ENCODE measurements at places on chromosomes 2 and 18.

DNA sequence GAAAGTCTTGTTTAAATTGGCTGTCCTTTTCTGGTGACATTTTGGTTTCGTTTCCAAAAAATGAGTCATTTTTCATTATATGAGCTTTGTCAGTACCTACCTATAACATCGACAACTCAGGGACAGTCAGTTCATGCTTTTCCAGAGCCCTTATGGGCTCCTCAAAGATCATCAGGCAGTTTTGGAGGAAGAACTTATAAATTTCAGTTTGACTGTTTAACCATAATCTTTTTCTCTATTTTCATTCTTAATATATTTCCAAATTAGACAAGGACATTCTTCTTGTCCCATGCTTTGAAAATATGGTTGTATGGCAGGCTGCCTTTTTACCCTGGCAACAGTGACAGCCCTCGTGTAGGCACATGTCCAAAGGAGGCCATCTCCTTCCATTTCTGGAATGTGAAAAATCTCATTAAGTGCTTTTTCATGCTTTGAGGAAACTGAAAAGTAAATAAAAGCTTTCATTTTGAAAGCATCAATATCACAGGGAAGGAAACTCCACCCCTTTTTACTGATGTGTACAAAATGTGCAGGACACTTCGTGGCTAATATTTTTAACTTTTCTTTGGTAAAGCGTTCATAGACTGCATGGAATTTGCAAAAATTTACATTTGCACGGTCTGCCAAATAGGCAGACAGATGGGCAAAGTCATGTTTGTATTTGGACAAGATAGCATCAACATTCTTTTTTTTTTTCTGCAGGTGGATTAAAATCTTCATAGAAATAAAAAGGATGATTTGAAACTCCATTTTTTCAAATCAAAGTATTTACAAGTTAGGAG is 7.2 kb upstream of the PROC start:
- no peak for DNase-seq

DNA sequence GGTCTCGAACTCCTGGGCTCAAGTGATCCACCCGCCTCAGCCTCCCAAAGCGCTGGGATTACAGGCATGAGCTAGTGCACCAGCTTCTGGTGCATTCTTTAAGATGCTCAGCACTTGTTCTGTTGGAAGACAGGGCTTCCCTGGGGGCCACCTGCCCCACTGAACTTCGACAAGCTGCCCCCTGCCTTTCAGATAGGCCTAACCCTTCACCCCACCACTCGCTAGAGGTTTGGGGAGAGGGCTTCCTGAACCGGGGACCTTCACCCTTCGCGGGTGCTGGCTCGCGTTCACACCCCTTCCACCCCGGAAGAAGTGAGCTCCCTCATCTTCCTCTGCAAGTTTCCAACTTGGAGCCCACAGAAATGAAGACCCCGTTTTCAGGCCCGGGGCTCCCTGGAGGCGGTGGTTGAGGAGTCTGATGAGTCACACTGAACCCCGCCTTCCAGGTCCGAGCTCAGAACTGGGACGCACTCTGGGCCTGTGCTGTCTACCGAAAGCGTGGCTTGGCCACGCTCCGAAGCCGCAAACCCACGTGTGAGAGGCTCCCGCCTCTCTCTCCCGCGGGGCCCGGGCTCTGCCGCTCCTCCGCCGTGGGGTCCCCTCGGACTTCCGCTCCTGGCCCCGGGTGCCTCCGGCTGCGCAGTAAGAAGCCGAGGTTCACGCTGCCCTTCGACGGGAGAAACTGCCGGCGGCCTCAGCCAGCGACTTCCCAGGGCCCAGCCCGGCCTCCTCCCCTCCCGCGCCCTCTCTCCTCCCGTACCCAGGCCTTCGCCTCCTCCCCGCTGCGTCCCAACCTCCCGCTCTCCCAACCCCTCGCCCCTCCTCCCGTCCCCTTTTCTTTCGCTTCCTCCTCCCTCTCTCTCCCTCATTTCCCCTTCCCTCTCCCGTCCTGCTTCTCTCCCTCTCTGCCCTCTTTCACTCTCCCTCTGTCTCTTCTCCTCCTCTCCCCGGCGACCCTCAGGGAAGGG is 47.5 kb upstream of the SP3 start:
- DNase-seq = no peak

DNA sequence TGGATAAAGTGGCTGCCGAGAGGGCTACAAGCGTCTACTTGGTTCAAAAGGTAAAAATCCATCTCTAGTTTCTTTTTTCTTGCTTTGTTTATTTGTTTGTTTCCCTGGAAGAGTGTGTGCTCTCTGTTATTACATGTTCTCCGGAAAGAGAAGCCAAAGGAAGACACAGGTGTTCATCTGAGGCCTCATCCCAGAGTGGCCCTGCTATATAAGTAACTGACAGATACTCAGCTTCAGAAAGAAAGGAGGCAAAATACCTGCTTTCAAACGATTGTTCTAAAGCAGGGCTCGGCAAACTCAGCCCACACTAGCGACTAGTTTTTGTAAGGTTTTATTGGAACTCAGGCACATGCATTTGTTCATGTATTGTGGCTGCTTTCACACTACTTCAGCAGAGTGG is 140.0 kb upstream of the ALPP start:
- DNase-seq = no peak

GRCh38 chr2:198351647-198352046 is 547.3 kb downstream of the PLCL1 start:
- no peak for DNase-seq

- DNase-seq = no peak
Observed at GRCh38 chr2:105005181-105005951, 32.5 kb upstream of the MRPS9 start.

GRCh38 chr18:75162467-75162866 is 46.5 kb downstream of the PTGR3 start:
- no peak for DNase-seq

All from KG1 (cell line).